T1000 (cell line): ENCODE measurements at places on chromosomes 1 and 21.
A peak's percentile ranks its signal among the peaks of the same experiment; 100 is the strongest.

GRCh38 chr1:29896791-29897714, 660.7 kb downstream of the PTPRU start:
- DNase-seq = no peak

DNA sequence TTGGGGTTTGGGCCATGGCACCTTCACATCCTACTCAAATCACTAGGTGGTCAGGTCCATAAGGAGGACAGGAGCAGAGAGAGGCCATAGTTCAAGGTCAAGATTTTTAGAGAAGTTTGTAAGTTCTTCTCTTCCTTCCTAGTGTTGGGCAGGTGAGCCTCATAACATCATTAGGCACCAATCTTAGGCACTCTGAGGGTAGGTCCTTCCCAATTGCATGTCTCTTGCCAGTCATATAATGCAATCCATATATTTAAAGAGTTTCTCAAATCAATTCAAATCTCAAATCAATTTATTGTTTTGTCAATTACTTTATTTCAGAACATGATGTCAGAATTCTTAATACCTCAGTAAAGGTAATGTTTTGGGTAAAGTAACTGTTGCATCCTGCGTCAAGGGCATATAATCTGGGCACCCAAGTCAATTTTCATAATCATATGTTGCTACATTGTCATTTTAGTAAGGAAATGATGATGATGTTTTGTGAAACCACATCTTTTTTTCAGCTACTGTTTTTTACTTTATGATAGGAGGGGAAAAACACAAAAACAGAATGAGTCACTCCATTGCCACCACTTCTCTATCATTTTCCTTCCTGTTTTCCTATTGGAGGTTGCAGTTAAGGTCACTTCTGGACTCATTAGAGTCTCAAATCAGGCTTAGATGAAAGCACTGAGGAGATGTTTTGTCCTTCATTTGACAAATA, 122.7 kb downstream of the UCHL5 start:
- DNase-seq = no peak

DNA sequence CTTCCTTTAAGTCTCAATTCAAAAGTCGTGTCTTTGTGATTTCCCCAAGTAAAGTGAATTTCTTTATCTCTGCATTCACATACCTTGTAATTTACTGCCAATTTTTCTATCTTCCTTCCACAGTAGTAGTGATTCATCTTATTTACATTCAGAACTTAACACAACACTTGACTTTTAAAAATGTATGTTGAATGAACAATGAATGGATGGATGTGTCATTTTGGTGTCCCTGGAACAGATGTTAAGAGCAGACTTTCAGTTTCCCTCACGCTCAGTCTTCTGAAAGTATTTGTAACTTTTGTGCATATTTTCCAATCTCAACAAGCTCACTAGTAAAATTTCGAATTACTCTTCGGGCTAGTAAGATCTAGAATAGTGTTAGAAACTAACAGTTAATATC, 352.0 kb downstream of the HHIPL2 start:
- no peak for DNase-seq

GRCh38 chr1:172657586-172657985, 1.3 kb upstream of the FASLG start:
- DNase-seq = no peak

GRCh38 chr1:61109910-61110309, 27.5 kb downstream of the NFIA start:
- no peak for DNase-seq

DNA sequence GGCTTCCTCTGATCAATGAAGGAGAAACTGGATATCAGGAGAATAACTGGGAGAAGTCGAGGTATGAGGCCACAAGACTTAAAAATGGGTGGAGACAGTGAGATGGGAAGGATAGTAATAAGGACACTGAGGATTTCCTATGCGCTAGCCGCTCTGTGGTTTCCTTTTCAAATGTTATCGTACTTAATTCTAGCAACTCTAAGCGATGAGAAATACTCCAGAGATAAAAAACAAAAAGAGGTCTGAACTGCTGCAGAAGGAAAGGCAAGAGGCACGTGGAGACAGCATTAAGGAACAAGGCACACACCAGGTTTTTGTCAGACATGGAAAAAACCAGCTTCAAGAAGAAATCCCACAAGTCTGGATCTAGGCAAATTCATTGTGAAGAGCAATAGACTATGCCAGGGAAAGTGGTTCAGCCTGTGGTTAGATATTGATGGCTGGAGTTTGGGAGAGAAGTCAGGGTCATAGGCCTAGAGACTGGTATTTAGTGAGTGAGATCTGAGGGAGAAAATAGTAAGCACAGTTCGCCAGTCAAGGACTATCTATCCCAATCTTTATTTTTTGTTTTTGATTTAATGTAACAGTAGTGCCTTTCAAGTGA, 5.3 kb downstream of the CLCA2 start:
- no peak for DNase-seq

DNA sequence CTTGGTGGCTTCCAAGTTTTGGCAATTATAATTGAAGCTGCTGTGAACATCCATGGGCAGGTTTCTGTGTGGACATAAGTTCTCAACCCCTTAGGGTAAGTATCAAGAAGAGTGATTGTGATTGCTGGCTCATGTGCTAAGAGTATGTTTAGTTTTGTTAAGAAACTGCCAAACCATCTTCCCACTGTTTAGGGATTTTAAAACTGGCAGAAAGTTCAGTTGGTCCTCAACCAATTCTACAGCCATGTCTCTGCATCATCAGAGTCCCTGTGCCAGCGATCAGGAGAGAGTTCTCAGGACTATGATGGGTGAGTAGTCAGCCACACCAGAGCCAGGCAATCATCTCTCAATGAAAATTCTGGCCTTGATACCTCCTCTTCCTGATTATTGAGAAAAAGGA, 193.8 kb downstream of the ZC3H11B start:
- DNase-seq = no peak

GRCh38 chr1:157969697-157970485, 23.6 kb upstream of the KIRREL1 start:
- DNase-seq = peak; percentile 10

GRCh38 chr21:44647222-44647552, 973 bp downstream of the KRTAP10-11 start:
- no peak for DNase-seq

- DNase-seq = no peak
Measured at GRCh38 chr1:29655945-29656850, 419.9 kb downstream of the PTPRU start.

DNA sequence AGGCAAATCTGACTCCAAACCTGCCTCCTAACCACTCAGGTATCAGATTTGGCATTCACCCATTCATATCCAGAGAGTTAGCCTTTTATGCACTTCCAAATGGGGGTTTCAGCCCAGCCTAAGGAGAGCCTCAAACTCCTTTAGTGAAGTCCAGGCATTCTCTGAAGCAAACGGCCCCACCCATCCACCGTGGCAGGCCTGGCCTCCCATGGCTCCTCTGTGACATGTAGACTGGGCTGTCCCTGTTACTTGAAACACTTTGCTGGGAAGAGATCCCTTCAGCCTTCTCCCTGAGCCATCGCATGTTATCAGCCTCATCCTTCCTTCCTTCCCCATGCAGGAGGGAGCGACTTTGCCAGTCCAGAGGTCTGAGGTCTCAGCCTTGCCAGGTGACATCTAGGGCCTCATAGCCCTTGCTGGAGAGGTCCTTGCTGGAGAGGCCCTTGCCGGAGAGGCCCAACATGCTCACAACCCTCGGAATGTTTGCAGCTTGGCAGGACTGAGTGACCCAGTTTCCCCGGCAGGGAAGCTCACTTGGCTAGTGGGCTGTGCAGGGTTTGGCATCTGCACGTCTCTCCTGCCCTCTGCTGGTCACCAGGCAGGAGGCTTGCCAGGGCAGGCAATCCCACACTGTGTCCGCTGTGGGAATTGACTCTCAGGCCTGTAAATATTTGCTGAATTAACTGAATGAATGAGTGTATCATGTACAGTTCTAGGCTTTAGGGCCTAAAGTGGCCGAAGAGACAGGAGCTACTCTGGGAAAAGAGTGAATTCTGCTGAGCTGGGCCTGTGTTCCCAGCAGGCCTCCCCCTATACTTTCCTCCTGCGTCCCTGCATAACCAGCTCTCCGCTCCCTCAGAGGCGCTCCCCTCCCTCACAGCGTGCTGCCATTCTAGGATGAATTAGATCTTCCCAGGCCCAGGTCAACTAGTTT, 26.7 kb upstream of the RBM15 start:
- no peak for DNase-seq

- no peak for DNase-seq
Measured at GRCh38 chr1:60563777-60564535, 490.4 kb upstream of the C1orf87 start.

- peak; percentile 54 for DNase-seq
Measured at GRCh38 chr1:7471836-7472235, 299.3 kb upstream of the VAMP3 start.

DNA sequence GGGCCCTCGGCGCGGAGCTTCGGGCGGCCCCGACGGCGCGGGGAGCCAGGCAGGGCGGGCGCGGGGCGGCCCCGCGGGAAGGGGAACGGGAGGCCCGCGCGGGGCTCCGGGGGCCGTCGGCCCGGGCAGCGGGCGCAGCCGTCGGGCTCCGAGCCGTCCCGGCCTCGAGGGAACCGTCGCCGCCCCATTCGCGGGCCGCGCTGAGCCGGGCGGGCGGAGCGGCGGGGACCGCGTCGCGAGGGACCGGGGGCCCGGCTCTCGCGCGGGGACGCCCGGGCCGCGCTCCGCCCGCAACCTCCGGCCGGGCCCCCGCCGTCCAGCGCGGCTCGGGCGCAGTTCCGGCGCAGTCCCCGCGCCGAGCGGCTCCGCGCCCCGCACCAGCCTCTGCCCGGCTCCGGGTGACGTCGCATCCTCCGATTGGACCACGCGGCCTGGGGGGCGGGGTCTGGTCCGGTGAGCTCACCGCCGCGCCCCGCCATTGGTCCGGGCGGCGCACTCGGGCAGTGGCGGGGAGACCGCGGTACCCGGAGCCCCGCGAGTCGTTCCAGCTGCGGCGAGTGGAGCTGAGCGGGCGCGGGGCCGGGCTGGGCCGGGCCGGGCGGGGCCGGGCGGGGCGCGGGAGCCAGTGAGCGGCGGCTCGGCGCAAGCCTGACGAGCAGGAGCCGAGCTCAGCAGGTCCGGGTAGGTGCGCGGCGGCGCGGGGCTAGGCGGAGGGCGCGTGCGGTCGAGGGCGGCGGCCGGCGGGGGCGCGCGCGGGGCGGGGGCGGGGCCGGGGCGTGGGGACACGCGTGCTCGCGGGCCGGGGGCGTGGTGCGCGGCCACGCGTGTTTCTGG, 66.7 kb upstream of the VAMP3 start:
- peak; percentile 92 for DNase-seq
